ENCODE measurements at places on chromosomes 16 and 17.

GRCh38 chr17:917391-917811 is 62.2 kb downstream of the NXN start:
- DNase-seq, result no peak

DNA sequence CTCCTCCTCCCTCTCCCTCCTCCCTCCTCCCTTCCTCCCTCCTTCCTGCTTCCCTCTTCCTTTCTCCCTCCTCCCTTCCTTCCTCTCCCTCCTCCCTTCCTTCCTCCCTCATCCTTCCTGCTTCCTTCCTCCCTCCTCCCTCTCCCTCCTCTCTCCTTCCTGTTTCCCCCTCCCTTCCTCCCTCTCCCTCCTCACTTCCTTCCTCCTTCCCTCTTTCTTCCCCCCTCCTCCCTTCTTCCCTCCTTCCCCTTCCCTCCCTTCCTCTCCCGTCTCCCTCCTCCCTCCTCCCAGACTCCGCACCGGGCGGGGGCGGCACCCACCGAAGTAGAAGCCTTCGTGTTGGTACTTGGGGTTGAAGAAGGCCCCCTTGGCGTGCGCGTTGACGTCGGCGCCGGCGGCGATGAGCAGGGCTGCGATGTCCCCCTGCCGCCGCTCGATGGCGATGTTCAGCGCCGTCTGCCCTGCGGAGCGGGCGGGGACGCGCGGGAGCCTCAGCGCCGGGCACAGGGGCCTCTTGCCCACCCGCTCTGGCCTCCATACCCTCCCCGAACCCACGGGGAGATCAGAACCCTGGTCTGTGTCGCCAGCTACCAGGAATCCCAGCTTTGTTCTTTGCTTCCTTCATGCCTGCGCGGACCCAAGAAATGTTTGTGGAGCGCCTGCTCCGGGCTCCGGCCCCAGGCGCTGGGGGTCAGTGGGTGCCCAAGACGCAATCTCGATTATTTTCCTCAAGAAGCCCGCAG is 22.2 kb downstream of the TRPV3 start:
- peak; percentile 64 for DNase-seq

GRCh38 chr16:87003414-87003755 is 313.8 kb downstream of the C16orf95 start:
- DNase-seq, result no peak

DNA sequence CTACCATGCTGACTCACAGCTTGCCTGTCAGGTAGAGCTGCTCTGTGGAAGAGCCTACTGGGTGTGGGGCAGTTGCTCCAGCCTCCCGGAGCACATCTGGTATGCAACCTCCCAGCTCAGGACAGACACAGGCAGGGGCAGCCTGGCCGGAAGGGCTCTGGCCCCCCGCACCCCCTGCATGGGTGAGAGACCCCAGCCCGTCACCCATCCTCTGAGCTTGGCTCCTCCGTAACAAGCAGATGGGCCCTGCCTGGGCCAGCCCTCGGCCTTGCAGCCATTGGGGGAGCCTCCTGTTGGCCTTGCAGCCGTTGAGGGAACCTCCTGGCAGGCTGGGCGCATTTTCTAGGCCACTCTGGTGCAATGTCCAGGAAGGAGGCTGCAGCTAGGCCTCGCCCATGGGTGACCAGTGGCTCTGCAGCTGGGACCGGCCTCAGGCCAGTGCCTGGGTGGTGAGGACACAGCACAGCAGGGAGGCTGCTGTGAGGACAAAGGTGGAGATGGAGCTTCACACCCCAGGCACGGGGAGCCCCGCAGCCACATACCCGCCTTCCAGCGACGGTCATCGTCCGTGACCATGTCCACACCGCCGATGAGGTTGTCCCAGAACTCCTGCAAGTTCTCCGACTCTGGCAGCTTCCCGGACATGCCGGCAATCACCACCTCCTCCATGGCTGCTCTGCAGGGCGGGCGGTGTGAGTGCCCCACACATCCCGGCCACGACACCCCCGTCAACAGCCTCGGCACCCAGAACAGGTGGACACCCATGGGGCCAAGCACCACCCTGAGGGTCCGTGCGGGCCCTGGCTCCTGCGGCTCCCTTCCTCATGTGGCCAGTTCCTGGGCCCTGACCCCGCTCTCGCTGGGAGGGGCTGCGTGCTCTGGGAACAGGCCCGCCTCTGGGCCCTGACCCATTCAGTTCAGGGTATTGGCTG is 2.0 kb downstream of the FASN start:
- no peak for DNase-seq

DNA sequence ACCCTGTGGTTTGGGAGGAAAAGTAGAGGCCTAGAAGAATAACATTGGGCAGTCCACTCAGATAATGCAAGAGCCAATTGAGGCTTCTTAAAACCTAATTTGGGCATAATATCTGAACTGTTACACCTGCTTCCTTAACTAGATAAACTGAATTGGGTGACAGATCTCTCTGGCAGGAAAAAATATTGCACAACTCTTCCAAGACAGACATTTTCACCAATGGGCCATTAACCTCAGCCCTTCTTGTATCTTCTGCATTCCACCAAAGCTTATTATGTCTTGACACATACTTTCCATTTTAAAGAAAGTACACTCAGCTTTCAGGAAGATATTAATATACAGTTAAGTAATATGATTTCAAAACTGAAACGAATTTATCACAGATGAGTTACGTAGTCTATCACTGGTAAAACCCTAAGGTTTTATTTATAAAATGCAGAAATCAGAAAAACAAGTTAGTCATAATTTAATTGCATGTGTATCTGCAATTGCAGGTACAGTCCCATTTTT is 79.9 kb upstream of the MON1B start:
- no peak for DNase-seq

GRCh38 chr17:32783602-32784001 is 93.3 kb downstream of the MYO1D start:
- DNase-seq, result peak; percentile 42

DNA sequence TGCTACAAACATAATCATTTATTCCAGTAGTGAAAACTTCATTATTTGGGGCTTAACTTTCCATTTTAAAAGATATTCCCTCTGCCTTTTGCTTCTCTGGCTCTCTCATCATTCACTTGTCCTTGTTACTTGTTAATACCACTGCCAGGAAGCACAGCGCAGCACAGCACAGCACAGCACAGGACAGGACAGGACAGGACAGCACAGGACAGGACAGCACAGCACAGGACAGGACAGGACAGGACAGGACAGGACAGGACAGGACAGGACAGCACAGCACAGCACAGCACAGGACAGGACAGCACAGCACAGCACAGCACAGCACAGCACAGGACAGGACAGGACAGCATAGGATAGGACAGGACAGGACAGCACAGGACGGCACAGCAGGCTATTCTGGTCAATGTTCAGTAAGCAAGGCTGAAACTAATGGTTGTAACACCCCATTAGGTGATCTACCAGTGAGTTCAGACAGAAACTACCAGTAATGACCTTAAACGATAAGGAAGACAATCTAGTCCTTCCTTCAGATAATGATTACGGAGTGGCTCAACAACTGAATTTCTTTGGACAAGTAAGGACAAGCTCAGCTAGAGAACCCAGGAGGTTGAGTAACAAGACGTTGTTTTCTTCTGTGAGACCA is 31.9 kb downstream of the COG1 start:
- no peak for DNase-seq

GRCh38 chr17:63928966-63929695 is 3.0 kb downstream of the CD79B start:
- DNase-seq, result no peak

- DNase-seq, result no peak
These were observed 8.7 kb downstream of the FLOT2 start for GRCh38 chr17:28888832-28889231.

- DNase-seq, result no peak
These were observed 157.2 kb downstream of the TMEM132E start for GRCh38 chr17:34736611-34737010.

- DNase-seq, result peak; percentile 58
These were observed 18.5 kb downstream of the ANKRD40 start for GRCh38 chr17:50689251-50689650.

GRCh38 chr17:57984936-57985674 is 2.9 kb downstream of the VEZF1 start:
- no peak for DNase-seq

DNA sequence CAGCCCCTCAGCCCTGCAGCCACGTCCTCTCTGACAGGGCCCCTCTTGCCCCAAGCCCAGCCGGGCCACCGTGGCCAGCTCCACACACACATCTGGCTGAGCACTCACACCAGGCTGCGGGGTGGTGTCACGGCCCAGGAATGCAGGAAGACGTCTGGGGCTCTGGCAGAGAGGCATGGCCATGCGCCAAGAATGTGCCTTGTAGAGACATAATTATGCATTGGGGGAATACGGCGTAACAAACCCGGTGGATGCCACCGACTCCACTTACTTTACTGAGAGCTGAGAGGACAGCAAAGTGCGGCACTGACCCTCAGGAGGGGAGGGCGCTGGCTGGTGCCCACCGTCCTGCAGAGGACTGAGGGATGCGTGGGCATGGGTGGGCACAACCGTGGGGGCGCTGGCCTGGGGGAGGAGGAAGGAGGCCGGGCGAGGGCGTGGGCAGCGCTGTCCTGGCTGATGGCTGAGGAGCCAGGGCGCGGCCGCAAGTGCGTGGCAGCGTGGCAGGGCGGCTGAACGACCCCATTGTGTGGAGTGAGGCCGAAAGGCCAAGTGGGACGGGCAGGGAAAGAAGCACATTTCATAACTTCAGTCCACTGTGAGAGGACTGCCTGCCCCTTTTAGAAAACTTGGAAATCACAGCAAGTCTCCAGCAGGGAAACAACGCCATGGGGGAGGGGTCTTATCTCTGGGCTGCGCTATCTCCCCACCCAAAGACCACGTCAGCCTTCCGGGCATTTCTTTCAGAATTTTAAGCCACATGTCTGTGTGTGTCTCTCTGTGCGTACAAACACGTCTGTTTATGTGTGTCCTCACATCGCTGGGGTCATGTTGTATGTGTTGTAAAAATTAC is 30.6 kb downstream of the METRNL start:
- DNase-seq, result peak; percentile 95

- no peak for DNase-seq
These were observed 3.5 kb downstream of the G6PC1 start for GRCh38 chr17:42904110-42904469.

DNA sequence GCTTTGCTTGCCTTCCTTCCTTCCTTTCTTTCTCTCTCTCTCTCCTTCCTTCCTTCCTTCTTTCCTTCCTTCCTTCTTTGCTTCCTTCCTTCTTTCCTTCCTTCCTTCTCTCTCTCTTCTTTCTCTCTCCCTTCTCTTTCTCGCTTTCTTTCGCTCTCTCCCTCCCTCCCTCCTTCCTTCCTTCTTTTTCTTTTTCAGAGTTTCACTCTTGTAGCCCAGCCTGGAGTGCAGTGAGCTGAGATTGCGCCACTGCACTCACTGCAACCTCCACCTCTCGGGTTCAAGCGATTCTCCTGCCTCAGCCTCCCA is 17.9 kb downstream of the FOXJ1 start:
- no peak for DNase-seq

- DNase-seq, result no peak
These were observed 110.1 kb downstream of the IRX3 start for GRCh38 chr16:54176376-54176901.

GRCh38 chr17:50514388-50514787 is 6.1 kb downstream of the MYCBPAP start:
- no peak for DNase-seq

- DNase-seq, result peak; percentile 73
These were observed 975 bp downstream of the CHD9 start for GRCh38 chr16:53055541-53056391.

GRCh38 chr17:46818316-46818928 is at the start of gene WNT3:
TSS of gene WNT3 (minus strand) at chr17:46818692. CDS start at chr17:46818597, 95 bp downstream.
- DNase-seq, result no peak

DNA sequence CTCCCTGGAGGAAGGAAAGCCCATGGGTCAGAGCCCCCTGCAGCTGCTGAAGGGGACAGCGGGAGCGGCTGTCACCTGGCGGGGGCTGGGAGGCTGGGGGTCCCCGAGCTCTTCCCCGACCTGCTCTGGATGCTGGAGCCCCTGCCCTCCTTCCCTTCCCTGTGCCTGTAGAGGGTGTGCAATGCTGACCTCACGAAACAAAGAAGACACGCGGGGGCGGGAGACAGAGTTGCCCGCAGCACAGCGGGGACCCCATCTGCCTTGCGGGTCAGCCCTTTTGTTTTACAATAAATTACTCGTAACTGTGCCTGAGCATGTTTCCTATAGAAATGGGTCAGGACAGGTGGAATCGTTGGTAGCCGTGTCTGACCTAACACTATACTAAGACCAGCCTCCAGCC is 6.3 kb downstream of the SECTM1 start:
- no peak for DNase-seq

GRCh38 chr16:1100084-1100800 is 4.2 kb upstream of the C1QTNF8 start:
- DNase-seq, result no peak

DNA sequence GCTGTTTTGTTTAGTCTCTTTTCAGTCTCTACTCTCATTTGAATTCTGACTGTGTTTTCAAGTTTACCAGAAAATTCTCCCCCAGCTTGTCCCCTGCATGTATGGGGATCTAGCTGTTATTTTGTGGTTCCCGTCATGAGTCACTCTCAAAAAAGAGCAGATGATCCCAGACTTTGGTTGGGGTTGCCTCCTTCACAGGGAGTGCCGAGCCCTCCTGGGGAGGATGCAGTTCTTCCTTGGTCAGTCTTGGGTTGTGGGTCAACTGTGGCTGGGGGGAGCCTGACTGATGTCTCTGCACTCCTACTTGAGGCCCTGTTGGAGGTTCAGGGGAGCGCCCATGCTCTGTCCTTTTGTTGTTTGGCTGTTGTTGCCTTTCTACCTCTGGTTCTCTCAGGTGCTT is 37.7 kb downstream of the EPN2 start:
- no peak for DNase-seq

- peak; percentile 46 for DNase-seq
These were observed 57.2 kb upstream of the CIBAR2 start for GRCh38 chr16:85169333-85170065.

GRCh38 chr16:13503960-13504635 is 415.9 kb upstream of the ERCC4 start:
- DNase-seq, result no peak

DNA sequence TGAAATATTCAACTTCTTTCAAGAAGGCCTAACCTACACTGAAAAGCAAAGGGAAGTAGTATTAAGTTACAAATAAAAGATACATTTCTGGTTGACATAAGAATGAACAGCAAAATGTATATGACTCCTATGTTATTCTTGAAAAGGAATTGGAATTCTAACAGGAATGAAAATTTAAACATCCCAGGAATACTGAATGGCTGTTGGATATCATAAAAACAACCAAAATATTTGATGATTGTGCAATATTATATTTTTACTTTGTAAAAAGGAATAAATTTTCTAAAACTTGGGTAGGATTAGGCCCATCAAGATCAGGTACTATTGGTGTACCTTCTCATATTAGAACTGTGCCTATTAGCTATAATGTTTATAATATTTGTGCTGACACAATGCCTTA is 50.0 kb downstream of the CYB5B start:
- no peak for DNase-seq

- DNase-seq, result peak; percentile 8
These were observed 1.3 kb upstream of the SLC6A4 start for GRCh38 chr17:30236766-30237165.

DNA sequence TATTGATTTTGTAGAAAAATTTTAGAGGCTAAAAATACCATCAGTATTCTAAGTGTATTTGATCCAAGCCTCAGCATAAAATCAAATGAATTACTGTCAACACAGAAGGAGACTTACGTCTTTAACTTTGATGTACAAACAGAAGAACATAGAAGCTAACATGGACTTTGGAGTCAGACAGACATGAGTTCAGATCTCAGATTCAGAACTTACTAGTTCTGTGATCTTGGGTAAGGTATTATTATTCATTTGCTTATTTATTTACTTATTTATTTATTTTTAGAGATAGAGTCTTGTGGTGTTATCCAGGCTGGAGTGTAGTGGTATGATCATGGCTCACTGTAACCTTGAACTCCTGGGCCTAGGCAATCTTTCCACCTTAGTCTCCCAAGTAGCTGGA is 4.0 kb upstream of the SLFN12L start:
- no peak for DNase-seq

Measured in astrocyte (in vitro differentiated cells and primary cell).